ENCODE measurements at places on chromosomes 6 and 20.

GRCh38 chr6:36506611-36507010 is 40.7 kb downstream of the STK38 start:
- DNase-seq: no peak

- DNase-seq: no peak
Observed at GRCh38 chr6:150987371-150987828, 121.9 kb downstream of the MTHFD1L start.

GRCh38 chr20:42742926-42743325 is 446.8 kb downstream of the PTPRT start:
- DNase-seq: no peak

DNA sequence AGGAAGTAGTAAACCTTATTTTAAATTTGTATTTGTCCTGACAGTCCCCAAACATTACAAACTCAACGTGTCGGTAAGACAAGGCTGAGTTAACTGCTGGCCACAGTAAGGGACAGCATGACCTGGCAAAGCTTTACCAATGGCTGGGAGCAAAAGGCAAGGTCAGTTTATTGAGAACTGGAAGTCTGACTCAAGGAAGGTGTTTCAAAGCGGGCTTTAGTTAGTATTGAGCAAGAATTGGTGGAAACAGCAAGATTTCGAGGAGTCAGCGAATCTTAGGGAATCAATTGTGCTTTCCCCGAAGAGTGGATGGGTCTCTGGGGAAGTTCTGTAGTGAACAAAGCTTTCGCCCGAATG is 885 bp upstream of the GZF1 start:
- no peak for DNase-seq

DNA sequence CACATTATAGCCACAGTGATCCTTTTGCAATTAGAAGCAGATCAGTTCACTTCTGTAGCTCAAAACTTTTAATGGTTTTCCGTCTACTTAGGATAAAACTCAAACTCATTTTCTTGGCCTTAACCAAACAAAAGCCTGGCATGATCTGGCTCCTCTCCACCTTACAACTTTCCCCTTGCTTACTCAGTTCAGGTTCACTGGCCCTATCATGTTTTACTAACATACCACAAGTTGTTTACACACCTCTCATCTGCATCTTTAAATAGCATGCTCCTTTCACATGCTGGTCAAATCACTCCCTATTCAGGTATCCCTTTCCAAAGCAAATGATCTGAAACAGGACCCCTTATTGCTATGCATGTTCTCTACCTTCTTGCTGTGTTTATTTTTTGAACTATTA is 191.4 kb upstream of the FAM83B start:
- DNase-seq: no peak

DNA sequence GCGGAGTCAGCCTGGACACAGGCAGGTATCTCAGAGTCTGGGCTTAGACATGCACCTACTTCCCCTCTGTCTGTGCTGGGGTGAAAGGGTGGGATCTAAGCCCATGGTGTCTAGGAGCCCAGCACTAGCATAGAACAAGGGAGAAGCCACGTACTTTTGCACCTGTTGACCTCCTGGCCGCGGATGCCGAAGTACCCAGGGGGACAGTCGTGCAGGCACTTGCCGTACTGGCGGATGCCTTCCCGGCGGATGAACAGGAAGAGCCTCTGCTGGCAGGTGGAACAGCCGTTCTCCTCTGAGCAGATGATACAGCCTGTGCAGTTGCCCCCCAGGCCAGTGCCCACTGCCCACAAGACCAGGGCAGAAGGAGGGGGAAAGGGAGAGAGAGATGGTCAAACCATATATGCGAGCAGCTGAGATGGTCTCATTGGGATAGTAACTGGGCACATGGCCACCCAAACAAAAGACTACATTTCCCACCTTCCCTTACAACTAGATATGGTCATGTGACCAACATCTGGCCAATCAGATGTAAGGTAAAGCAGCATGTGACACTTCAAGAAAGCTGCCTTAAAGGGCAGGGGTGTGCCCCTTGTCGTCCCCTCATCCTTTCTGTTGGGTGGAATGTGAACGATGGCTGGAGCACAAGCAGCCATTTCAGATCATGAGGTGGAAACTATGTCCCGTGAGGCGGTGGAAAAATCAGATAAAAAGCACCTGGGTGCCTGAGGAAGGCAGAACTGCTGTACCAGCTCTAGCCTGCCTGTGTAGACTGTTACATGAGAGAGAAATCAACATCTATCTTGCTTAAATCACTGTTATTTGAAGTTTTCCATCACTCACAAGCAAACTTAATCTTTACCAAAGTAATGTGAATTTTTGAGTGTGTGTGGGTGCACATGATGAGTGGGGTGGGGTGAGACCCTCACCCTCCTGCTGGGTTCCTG is 34.0 kb downstream of the RSPO4 start:
- DNase-seq: no peak
